ENCODE measurements at places on chromosomes 4 and X.
A peak's percentile ranks its signal among the peaks of the same experiment; 100 is the strongest.

GRCh38 chr4:98672583-98673287 is 14.3 kb upstream of the TSPAN5 start:
- no peak for DNase-seq

DNA sequence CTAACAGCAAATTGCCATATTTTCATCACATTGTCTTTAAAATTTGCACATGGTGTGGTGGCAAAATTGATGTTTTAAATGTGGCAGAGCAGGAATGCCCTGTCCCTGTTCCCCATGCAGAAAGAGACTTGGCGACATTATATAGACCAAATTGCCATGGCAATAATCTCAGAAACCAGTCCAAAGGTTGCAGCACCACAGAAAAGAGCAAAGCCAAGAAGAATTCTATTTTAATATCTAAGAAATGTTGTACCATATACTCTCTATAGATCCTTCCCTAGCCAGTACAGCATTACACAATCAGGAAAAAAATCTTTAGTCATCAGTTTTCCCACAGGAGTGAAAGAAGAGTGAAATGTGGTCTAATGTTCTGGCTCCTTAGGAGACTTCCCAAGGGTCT is 80.0 kb downstream of the UGT2B28 start:
- no peak for DNase-seq

- DNase-seq: peak; percentile 3
Observed at GRCh38 chrX:47384502-47384901, 14.1 kb downstream of the ZNF157 start.

- DNase-seq: no peak
Observed at GRCh38 chrX:16394290-16394689, 227.0 kb downstream of the MAGEB17 start.

- DNase-seq: no peak
Observed at GRCh38 chrX:2965965-2966364, 36.8 kb upstream of the ARSD start.

DNA sequence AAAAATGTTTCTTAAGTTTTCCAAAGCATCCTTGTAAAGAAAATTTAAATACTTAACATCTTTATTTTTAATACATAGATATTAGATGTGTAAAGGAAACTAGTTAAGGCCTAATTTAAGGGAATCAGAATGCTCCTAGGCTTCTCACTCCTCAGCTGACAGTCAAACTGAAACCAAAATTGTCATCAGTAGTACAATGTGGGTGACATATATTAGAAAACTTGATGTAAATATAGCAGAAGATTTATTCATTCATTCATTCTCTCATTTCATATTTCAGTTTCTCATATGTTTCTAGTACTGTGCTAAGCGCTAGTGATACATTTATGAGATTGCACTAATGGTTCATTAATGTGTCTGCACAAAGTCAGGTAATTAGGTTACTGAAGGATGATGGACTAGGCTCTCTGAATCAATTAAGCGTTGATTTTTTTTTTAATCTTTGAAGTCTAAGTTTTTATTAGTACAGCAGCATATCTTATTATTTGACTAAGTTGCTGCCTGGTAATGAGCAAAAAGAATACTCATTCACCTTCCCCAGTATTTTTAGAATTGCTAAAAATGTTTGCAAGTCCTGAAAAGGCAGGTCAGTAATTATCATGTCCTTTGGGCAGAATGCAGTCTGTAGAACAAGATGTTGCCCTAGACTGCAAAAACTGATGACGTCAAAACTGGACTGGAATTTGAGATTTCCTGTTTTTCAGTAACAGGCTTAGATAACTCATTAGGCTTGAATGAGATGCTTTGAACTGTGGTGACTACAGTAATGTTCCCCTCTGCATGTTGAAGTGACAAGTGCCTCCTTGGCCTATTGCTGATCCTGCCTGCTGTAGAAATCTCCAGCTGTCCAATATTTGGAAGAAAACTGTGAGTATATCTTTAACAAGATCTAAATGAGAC is 128.7 kb downstream of the ARHGAP24 start:
- DNase-seq: peak; percentile 9

DNA sequence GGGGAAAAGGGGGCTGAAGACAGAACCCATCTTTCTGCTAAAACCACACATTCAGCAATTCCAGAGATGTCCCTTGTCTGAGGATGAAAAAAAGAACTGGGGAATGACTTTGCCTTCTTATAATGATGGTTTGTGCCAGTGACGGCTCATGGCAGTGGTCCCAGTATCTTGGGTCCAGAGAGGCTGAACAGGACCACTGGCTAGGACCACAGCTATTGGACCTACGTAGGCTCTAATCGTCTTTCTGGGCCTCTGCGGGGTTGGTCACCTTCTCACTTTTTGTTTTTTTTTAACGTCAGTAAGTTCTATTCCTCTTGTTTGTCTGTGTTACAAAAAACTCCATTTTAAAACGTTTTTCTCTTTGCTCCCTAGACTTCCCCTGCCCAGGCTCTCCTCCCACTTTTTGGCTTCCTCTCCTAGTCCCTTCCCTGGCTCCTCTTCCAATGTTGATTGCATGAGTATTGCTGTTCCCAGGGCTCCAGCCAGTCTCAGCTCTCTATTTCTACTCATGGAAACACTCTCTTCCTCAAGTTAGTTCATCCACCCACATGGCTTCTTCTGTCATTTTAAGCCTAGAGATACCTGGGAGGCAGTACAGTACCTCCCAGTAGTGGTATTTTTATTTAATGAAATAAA is 52.6 kb upstream of the STX18 start:
- DNase-seq: no peak

DNA sequence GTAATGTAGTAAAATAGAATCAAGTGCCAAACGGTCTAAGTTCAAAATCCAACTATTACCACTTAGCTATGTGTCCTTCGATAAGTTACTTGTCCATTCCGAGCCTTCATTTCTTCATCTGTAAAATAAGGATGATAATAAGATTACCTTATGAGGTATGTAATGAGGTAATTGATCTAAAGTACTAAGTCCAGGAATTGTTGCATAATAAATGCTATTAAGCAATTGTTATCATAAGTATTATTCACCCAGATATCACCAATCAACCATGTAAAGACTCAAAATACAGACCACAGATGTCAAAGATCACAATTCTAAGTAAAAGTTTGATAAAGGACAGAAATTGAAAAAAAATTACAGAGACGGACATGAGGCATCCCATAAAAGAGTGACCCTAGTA is 168.4 kb upstream of the POU3F4 start:
- no peak for DNase-seq

DNA sequence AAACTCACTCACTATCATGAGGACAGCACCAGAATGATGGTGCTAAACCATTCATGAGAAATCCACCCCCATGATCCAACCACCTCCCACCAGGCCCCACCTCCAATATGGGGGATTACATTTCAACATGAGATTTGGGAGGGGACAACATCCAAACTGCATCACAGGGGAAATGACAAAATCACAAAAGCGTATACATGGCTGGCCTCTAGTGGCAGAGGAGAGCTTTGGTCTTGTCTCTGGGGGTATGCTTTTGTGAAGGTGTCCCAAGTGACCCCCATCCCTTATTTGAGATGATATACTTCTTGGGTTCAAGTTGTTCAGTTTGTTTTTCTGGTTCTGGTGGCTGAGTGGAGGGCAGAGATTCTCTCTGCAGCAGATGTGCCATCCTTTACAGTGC is 8.5 kb upstream of the SETD7 start:
- DNase-seq: no peak

DNA sequence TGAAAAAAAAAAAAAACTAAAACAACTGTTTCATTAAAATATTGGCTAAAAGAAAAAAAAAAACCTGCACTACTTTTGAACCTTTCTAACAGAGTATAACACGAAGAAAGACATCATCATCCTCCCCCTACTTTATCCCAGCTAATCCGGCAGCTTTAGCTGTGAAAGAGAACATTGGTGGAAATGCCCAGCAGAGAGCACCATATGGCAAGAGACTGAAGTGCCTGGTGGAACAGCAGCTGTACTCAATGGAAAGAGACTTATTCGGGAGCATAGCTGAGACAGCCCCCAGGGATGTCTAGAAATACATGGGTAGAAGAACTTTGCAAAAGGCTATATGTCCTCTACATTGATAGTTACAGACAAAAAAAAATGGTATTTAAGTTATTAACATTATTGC is 30.3 kb downstream of the STPG2 start:
- no peak for DNase-seq

DNA sequence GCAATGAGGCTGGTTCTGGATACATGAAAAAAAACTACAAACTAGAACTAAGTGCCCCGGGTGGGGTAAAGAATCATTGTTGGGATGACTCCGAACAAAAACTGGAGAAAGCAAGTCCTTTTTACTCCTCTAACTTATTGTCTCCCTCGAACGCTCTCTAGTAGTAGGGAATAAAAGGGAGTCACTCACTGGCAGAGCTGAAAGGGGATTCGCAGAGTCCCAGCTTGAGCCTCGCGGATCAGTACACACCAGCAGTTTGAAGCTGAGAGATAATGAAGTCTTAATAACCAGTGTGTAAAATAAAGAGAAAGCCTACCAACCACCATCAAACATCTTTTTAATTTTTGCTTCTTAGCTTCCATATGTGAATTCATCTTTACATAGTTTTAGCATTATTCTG is 521.9 kb upstream of the ARX start:
- DNase-seq: no peak

- DNase-seq: no peak
Observed at GRCh38 chrX:39000802-39001201, 199.5 kb downstream of the MID1IP1 start.

GRCh38 chr4:153153339-153153871 is 50.8 kb upstream of the TRIM2 start:
- peak; percentile 12 for DNase-seq

- DNase-seq: no peak
Observed at GRCh38 chrX:96564595-96564994, 120.0 kb upstream of the DIAPH2 start.

- DNase-seq: no peak
Observed at GRCh38 chr4:94011190-94011589, 182.6 kb downstream of the ATOH1 start.

GRCh38 chr4:156169861-156170260 is 216.2 kb upstream of the CTSO start:
- DNase-seq: no peak

GRCh38 chr4:125421547-125421946 is 106.8 kb downstream of the FAT4 start:
- DNase-seq: no peak

- peak; percentile 45 for DNase-seq
Observed at GRCh38 chrX:111445485-111445884, 33.5 kb upstream of the DCX start.

DNA sequence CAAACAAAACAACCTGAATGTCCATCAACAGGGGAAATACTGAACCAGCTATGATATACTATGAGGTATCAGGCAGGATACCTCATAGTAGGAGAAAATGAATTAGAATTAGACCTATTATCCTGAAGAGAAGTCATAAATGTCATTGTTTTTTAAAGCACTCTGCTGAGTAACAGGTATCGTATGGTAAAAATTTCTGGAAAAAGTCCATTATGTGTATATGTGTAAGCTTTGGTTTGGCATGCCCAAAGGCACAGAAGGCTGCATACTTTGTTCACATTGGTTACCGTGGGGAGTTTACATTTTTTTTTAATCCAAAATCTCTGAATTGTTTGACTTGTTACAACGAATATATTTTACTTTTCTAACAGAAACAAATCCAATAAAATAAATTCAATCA is 70.5 kb downstream of the RPS3A start:
- DNase-seq: no peak
